ENCODE measurements at places on chromosomes 7 and 10. TPM values are rescaled to one million over a fixed set of nuclear protein-coding genes. Genes with fewer than 3 reads are reported as not detected.

The OR2A5 gene
- total RNA-seq, result not detected

The ABHD11 gene
- total RNA-seq, result 8.9 TPM

The ANKRD30A gene
- not detected for total RNA-seq

The SPDYE11 gene
- not detected for total RNA-seq

The SMNDC1 gene
- 4.9 TPM for total RNA-seq

The MKX gene
- not detected for total RNA-seq

The OR6V1 gene
- total RNA-seq, result not detected

The TAS2R5 gene
- 0.16 TPM for total RNA-seq

All from cardiac atrium fibroblast (primary cell).